ENCODE measurements at places on chromosomes 16 and 17.

- no peak for DNase-seq
Observed at GRCh38 chr16:86502856-86503748, 7.2 kb upstream of the FOXF1 start.

DNA sequence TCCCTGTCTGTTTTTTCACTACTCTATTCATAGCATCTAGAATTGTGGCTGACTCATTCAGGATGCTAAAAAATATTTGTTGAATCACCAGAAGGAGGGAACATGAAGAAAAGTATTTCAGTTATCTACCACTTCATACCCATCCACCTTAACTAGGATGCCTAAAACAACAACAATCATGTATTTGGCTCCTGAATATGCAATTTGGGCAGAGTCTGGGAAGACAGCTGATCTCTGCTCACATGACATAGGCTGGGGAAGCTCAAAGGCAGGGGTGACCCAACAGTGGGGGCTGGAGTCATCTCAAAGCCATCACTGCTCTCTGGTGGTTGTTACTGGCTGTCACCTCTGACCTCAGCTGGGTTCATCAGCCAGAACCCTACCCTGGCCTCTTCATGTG lies 80.1 kb upstream of the RPL38 start:
- DNase-seq = peak; percentile 7

DNA sequence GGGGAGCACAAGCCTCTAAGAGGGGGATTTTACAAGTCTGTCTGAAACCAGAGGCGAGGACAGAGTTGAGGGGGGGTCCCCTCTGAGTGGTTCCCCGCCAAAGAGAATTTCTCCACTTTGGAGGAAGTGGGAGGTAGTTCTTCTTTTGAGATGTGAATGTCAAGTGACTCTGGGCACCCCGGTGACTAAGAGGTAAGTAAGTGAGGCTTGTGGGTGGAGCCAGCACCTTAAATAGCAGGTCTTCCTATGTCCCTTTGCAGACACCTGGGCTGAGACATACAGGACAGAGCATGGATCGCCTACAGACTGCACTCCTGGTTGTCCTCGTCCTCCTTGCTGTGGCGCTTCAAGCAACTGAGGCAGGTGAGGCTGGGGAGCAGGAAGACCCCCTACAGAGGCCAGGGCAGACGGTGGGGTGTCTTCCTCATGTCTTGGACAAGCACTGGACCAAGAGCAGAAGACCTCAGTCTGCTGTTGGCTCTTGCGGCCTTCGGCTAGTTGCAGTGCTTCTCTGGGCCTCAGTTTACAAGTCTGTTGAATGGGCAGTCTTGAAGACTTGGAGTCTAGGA lies at the start of gene CCL22:
Gene CCL22, plus strand, starts transcription at position 257 of the 569 bp plus-strand sequence. Its CDS starts 34 bp downstream, at position 291.
- DNase-seq = no peak

- no peak for DNase-seq
Observed at GRCh38 chr17:50926523-50926922, 60.4 kb upstream of the TOB1 start.

DNA sequence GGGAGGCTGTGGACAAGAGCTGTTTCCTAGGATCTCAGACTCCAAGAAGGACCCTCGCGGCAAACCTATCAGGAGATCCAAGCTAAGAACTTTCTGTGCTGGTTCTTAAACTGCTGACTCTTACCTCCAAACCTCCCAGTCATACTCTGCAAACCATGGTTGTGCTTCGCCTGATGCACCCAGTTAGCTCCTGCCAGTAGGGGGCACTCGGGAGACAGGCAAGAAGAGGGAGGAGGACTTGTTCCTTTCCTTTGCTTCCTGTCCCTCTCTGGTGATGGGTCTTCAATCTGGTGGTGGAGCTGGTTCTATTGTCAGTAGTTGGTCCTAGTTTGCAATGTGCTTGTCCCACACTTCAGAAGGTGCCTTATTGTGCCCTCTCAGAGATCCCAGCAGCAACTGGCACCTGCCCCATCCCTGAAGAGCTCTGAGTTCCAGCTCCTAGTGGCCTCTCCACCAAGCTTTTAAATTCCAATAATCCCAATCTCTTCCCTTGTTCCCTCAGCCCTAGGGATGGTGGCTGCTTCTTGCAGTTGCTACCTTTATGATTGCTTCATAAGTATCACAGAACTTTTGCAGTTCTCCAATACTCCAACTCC lies 113.5 kb upstream of the RPL38 start:
- DNase-seq = peak; percentile 13

DNA sequence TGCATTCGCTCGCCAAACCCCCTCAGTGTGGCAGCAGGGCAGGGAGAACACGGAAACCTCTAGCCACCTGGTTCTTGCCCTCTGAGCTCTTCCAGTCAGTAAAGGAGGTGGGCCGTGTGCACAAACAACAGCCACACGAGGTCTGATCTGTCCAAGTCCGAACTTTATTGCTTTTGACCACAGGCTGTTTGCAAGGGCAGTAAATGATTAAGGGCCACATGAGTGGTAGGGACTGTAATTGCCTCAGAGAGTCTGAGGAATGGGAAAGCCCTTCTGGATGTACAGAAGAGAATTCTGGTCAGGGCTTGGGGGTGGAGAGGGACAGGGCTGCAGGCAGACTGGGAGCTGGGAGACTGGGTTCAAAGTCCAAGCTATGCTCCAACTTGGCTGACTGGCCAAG lies 75.7 kb upstream of the LHX1 start:
- no peak for DNase-seq

DNA sequence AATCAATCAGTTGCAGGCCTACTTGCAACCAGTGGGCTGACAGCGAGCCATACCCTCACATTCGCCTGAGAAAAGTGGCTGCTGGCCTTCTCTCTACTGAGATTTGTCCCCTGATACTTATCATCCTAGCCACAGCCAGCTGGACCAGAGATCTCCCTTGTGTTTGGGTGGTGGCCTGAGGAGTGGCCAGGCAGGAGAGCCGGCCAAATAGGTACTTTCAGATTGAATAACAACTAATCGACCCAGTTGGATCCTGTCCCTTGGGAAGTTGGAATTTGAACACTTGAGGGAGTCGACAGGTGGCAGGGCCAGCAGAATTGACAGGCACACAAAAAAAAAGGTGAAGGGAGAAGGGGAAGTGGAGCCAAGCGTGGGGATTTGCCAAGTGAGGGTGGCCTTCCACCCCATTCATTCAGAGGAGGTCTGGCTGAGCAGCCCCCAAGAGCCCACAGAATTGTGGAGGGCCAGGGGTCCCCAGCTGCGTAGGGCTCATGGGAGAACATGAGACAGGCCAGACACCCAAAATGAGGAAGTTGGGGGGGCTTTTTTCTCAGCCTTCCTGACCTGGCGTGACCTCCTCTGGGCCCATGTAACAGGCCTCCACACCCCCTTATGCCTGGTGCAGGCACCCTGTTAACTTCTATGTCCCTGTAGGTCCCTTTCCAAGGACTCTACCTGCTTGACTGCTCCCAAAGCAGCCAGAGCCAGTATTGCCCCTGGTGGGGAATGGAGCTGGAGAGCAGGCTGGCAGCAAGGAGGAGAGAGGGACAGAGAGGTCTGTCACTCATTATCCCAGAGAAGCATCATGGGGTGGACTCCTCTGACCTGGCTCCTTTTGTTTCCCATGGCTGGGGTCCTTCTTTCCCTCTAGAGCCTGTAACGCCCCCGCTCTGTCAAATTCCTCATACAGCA lies 2.9 kb upstream of the RANGRF start:
- no peak for DNase-seq

DNA sequence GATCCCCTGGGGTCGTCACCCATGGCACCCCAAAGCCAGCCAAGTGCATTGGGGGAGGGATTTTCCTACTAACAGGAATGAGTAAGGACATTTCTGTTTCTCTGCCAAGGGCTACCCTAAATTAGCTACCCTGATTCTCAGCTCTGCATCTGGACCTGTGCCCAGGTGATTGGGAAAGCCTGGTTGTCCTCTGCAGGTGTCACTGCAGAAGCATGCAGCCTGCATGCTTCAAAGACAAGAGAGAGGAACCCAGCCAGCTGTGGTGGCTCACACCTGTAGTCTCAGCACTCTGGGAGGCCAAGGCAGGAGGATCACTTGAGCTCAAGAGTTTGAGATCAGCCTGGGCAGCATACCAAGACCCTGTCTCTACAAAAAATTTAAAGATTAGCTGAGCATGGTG lies 19.6 kb downstream of the BEAN1 start:
- DNase-seq = no peak

GRCh38 chr17:48100160-48100559 lies 1.1 kb downstream of the CBX1 start:
- DNase-seq = no peak

GRCh38 chr17:17728550-17729251 lies 47.4 kb downstream of the RAI1 start:
- no peak for DNase-seq

- peak; percentile 37 for DNase-seq
Observed at GRCh38 chr17:7413346-7413985, 5.8 kb downstream of the NLGN2 start.

- DNase-seq = peak; percentile 90
Observed at GRCh38 chr16:54462151-54462651, 175.6 kb upstream of the IRX3 start.

GRCh38 chr17:21756856-21757619 lies 64.7 kb downstream of the KCNJ18 start:
- no peak for DNase-seq

GRCh38 chr16:81861915-81862314 lies 82.8 kb downstream of the PLCG2 start:
- no peak for DNase-seq

DNA sequence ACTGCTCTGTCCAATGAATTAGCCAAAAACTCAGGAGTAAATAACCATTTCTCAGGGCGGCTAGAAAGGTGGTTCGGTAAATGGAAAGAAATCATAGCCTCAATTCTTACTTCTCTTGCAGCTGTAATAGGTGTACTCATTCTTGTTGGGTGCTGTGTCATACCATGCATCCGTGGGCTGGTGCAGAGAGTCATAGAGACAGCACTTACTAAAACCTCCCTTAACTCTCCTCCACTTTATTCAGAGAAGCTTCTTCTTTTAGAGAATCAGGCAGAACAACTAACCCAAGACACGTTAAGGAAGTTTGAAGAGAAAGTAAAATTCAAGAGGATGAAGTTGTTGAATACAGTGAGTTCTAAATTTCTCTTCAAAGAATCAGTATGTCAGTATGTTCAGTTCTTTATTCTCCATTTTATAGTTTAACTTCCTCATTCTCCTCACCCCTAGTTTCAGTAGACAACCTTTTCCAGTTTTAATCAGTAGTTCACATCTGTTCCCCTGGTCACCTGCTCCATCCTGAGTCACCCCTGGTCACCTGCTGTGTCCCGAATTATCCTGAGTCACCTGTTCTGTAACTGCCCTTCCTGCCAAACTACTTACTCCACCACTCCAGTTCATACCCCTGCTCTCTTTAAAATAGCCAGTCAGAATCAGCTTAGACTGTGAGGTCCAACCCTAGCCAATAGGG lies 85.9 kb downstream of the EMP2 start:
- no peak for DNase-seq
